ENCODE measurements at places on chromosomes 5 and 9.

DNA sequence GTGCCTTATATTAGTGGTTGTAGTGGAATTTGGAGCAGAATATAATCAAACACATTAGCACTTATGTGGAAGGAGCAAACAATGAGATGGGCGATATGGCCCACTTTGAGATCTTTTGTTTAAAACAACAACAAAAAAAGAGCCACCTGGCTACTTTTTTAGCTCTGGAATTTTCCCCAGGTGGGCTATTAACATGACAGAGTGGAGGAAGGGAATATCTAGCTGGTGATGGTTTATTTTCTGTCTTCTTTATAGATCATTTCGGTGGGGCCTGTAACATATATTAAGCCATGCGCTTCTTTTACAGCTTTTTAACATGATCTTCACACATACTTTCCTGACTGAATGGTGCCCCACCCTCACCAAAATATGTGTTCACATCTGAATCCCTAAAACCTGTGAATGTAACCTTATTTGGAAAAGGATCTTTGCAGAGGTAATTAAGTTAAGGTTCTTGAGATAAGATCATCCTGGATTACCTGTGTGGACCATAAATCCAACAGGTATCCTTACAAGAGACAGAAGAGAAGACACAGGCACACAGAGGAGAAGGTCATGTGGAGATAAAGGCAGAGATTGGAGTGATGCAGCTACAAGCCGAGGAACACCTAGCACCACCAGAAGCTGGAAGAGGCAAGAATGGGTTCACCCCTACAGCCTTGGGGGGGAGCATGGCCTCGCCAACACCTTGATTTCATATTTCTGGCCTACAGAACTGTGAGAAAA lies 16.6 kb upstream of the ENTREP1 start:
- no peak for DNase-seq

DNA sequence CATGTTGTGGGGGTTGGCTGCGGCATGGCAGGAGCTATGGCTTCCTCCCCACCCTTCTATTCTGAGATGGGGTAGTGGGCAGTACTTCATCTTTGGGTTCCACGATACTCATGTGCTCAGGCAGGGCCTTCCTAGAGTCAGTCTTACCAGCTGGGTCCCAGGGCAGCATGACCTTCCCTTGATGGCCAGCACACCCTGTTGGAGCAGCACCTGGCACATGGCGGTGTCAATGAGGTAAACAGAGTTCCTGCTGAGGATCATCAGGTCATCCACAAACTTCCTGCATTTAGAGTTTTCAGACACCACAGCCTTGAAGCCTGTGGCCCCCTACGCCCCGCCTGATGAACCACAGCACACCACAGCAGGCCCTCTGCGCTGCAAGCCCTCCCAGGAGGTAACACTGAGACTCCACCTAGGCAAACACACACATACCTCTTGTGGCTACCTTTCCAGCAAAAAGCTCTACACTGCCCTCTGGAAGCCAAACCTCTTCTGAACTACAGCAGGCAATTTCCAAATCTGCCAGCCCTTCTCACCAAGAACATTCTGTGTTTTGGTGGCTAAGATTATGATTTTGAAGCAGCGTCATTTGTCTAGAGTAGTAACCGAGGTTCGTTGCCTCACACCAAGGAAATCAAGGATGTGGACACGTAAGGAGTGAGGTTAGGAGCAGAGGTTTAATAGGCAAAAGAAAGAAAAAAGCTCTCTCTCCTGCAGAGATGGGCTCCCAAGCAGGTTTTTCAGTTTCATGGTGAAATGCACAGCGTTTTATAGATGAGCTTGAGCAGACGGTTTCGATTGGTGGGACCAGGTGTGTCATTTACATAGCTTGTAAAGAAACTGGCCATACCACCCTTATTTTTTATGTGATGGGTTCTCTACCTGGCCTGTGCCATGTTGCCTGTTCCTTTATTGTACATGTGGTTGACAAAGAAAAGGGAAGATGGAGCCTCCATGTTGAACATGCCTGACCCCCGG lies 20.3 kb upstream of the TMEM174 start:
- no peak for DNase-seq

GRCh38 chr5:153122403-153122802 lies 368.1 kb upstream of the GRIA1 start:
- DNase-seq, result no peak

- no peak for DNase-seq
These were observed 91.5 kb downstream of the ANKRD33B start for GRCh38 chr5:10655161-10655971.

- no peak for DNase-seq
These were observed 196.2 kb downstream of the DIRAS2 start for GRCh38 chr9:90446200-90446948.

DNA sequence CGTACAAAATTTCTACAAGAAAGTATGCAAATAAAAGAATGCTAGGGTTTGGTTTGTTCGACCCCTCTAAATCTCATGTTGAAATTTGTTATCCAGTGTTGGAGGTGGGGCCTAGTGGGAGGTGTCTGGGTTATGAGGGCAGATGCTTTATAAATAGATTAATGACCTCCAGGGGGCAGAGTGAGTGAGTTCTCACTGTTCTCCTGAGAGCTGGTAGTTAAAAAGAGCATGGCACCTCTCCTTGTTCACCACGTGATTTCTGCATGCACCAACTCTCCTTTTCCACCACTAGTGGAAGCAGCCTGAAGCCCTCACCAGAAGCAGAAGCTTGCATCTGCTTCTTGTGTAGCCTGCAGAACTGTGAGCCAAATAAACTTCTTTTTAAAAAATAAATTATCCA lies 50.4 kb upstream of the FAM170A start:
- peak; percentile 26 for DNase-seq

DNA sequence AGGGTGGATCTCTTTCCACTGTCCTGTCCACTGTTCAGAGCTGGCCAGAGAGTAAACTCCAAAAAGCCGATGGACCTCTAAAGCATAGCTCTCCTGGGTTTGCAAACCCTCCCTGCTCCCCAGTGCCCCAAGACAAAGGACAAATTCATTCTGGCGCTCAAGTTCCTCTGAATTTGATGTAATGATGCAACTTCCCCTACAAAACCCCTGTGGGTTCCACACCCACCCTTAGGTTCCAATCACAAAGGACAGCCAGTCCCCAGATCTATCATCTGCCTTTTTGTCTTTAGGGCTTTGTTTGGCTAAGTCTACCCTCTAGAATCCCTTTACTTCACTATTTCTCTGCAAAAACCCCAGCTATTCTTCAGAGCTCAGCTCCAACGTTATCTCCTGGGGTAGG lies 57.4 kb upstream of the SLC25A51 start:
- DNase-seq, result no peak

- no peak for DNase-seq
These were observed 359.1 kb downstream of the ARHGEF28 start for GRCh38 chr5:73985145-73985544.

- no peak for DNase-seq
These were observed 290.1 kb upstream of the TRPC7 start for GRCh38 chr5:136655468-136655867.

- DNase-seq, result no peak
These were observed 614.5 kb downstream of the EFNA5 start for GRCh38 chr5:107056278-107056677.

DNA sequence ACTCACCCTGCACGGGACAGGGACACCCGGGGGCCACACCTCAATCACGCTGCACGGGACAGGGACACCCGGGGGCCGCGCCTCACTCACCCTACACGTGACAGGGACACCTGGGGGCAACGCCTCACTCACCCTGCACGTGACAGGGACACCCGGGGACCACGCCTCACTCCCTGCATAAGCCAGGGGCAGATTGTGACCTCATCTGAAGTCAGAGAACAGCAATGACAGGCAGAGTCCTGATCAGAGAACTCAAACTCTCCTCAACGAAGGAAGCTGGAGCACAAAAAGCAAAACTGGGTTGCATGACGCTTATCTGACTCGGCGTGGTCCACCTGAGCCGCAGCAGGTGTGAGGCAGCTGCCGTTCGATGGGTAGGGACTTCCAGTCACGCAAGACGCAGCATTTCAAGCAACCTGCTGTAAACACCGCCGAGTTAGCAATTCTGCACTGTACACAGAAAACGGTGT lies 3.2 kb downstream of the TERT start:
- DNase-seq, result no peak

DNA sequence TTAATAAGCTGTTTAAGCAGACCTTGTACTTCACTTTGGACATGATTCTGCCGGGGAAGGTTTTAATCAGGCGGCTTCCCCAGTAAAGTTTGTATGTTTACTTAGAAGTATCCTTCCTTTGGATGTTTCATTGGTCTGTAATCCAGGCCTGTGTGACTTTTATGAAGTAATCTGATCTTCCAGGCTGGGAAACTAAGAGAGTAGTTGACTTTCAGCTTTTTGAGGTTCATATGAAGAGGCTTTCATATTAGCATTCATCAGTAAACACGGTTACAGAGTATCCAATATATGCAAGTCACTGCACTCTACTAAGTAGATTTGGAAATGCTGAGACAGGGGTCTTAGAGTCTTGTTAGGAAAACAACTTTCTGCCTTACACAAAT lies 1.1 kb downstream of the DNAJC21 start:
- DNase-seq, result peak; percentile 53

DNA sequence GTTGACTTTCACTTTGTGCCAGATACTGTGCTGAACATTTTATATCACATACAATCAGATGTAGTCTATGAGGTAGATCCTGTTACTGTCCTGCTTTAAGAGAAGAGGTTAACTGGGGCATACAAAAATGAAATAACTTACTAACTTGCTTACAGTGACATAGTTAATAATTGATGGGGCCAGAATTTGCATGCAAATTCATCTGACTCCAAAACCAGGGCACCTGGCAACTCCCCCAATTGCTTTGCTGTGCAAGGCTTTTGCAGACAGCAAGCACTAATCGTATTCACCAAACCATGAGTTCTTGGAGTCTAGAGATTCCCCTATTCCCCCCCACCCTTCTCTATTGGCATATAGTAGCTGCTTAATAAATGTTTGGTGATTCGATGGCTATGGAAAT lies 155.9 kb downstream of the TTLL11 start:
- DNase-seq, result no peak

DNA sequence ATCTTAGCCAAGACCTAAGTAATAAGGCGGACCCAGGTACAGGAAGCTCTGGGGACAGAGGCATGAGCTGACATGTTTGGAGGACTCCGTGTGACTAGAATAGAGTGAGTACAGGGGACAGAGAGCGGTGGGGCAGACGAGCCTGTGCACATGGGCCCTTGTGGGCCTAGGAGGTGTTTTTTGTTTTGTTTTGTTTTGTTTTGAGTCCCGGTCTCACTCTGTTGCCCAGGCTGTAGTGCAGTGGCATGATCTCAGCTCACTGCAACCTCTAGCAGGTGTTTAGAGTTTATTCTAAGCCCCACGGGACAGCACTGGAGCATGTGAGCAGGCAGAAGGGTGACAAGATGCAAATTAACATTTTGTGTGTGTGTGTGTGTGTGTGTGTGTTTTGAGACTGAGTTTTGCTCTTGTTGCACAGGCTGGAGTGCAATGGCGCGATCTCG lies 3.1 kb upstream of the EEIG1 start:
- DNase-seq, result no peak

GRCh38 chr9:34732886-34733285 lies 22.9 kb upstream of the CCL21 start:
- DNase-seq, result no peak

DNA sequence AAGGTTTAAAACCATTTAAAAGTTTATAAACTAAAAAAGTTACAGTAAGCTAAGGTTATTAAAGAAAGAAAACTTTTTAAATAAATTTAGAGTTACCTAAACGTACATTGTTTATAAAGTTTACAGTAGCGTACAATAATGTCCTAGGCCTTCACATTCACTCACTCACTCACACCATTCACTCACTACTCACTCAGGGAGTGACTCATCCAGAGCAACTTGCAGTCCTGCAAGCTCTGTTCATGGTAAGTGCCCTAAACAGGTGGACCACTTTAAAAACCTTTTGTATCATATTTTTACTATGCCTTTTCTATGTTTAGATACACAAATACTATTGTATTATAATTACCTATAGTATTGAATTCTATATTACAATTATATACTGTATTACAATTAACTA lies 190.8 kb upstream of the RASA1 start:
- no peak for DNase-seq

Measured in hematopoietic multipotent progenitor cell treated with erythropoietin and hydrocortisone succinate and interleukin-3 and kit ligand, for 17 days (in vitro differentiated cells).